ENCODE measurements at places on chromosomes 12 and 14. TPM values are rescaled to one million over a fixed set of nuclear protein-coding genes. Genes with fewer than 3 reads are reported as not detected.

The IQSEC3 gene
- total RNA-seq = 3.0 TPM

The ORMDL2 gene
- total RNA-seq = 34.6 TPM

The SERPINA12 gene
- not detected for total RNA-seq

The CCDC88C gene
- total RNA-seq = 9.2 TPM

DNA sequence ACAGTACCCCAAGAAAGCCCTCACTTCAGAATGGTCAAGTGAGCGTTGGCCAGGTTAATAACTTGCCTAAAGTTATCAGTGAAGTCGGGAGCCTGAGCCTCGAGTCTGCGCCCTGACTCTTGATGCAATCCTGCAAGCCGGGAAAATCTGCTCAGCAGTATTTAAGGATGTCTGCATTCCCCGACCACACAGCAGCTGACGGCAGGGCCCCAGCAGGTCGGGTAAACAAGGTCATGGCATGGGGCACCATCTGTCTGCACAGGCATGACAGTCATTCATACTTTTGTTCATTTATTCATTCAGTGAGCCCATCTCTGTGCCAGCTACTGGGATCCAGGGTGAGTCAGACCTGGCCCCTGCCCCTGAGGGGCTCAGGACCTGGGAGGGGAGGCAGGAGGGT lies 11.1 kb downstream of the ABCB9 start:
- DNase-seq = no peak

DNA sequence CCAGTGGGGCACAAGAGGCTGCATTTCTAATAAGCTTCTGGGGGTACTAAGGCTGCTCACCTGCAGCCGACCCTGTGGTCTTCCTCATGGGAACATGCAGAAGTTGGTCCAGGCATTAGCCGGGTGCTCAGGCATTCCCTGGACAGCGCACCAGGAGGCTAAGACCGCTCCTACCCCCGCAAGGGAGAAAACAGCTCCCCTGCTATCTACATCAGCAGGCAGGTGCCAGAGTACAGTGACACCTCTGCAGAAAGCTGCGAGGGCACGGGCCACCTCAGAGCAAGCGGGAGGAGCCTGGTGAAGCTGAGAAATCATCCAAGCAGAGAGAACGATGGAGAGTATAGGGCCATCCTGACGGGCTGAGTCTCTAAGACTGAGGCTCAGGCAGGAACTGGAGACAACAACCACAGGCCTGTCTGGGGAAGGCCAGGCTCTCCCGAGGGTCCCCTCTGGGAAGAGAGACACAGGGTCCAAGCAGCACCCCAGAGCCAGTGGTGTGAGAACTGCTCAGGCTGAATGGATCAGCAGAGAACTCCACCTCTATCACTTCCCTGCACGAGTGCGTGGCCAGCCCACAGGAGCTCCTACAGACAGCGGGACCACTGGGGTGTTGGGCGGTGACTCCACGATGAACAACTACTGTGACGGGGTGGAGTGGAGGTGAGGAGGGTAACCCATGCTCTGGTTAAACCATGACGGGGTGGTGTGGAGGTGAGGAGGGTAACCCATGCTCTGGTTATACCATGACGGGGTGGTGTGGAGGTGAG lies 62.1 kb downstream of the AMN start:
- peak; percentile 57 for DNase-seq

GRCh38 chr12:51386351-51386750 lies 4.9 kb downstream of the GALNT6 start:
- DNase-seq = no peak

DNA sequence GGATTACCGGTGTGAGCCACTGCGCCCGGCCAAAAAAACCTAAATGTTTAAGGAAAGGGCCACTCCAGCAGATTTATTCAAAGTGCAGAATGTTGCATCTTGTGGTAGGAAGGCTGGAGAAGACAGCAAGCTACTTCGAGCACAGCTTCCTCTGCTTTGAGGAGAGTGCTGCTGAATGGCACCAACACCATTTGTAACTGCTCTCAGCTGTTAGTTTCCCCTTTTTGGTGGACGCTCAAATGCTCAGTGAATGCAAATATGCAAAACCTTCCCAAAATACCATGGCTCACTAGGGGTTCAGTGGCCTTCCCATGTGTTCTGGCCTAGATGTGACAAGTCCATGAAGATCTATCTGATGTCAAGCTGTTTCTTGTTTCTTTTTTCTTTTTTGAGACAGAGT lies 2.9 kb upstream of the TDRD9 start:
- DNase-seq = no peak

GRCh38 chr12:123268850-123269249 lies 2.8 kb downstream of the CDK2AP1 start:
- peak; percentile 67 for DNase-seq

Data from aorta (tissue), 5 donors.